Activated T-cell treated with anti-CD3 and anti-CD28 coated beads for 4 hours (primary cell): ENCODE measurements at places on chromosomes 4 and X.

GRCh38 chr4:14025111-14025510, 397.6 kb upstream of the BOD1L1 start:
- no peak for DNase-seq

DNA sequence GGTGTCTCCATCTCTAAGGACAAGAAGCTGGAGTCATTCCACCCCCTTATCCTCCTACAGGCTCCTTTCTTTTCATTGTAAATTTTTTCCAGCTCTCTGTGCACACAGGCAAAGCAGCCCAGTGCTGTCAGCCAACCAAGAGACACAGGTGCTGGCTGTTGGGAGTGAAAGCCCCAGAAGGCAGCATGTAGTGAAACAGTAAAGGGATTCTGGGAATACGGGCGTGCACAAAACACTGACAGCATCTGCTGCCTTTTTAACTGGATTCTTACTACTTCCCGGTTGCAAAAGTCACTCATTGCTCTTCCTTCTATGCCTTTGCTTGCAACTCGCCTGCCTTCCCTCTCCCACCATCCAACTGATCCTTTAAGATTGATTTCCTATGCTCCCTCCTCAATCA, 208.6 kb upstream of the PRPS2 start:
- no peak for DNase-seq

GRCh38 chr4:66564901-66565651, 894.8 kb upstream of the EPHA5 start:
- DNase-seq: no peak

DNA sequence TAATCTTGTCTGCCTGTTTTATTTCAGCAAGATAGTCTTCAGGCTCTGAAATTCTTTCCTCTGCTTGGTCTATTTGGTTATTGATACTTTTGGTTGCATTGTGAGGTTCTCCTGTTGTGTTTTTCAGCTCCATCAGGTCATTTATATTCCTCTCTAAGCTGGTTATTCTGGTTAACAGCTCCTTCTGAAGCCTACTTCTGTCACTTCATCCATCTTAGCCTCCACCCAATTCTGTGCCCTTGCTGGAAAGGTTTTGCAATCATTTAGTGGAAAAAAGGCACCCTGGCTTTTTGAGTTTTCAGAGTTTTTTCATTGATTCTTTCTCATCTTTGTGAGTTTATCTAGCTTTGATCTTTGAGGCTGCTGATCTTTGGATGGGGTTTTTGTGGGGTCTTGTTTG, 647.7 kb downstream of the SPRY1 start:
- no peak for DNase-seq

- DNase-seq: no peak
These were observed 6.5 kb downstream of the ZFYVE28 start for GRCh38 chr4:2411786-2412510.

DNA sequence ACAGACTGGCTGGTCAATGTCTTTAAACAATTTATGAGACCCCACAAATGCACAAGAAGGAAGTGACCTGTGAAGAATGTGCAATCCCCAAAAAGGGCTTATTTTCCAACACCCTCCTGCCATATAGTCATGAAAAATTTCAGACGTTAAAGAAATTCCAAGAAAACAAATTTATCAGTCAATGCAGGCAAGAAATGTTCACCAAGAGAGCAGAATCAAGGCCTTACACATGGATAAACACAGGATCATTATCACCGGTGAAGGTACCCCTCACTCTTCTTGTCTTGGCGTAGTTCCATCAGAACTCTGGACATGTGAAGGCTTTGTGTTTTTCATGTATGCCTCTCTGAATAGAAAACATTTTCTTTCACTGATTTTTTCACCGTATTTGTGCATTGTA, 186.7 kb upstream of the GALNTL6 start:
- DNase-seq: no peak

DNA sequence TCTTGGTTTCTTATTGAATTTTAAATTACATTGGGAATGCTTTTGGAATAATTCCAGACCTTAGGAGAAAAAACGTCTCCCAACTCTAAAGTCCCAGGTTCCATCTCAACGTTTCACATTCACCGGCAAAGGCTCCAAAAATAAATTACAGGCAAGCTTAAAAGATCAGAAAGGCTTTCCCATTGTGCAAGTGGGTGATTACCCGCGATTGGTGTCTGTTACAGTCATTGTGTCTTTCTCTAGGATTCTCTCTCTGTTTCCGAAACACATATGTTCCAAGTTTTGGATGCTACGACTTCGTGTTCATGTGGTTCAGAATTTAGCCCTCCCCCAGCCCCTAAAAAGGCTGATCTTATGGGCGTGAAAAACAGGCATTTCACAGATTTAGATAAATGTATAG, 41.8 kb downstream of the PALLD start:
- DNase-seq: no peak

GRCh38 chr4:26076896-26077295, 162.9 kb downstream of the SMIM20 start:
- DNase-seq: no peak

- no peak for DNase-seq
These were observed 30.1 kb downstream of the USP46 start for GRCh38 chr4:52628974-52629373.

- no peak for DNase-seq
These were observed 98.7 kb downstream of the CFAP299 start for GRCh38 chr4:80434238-80434637.

DNA sequence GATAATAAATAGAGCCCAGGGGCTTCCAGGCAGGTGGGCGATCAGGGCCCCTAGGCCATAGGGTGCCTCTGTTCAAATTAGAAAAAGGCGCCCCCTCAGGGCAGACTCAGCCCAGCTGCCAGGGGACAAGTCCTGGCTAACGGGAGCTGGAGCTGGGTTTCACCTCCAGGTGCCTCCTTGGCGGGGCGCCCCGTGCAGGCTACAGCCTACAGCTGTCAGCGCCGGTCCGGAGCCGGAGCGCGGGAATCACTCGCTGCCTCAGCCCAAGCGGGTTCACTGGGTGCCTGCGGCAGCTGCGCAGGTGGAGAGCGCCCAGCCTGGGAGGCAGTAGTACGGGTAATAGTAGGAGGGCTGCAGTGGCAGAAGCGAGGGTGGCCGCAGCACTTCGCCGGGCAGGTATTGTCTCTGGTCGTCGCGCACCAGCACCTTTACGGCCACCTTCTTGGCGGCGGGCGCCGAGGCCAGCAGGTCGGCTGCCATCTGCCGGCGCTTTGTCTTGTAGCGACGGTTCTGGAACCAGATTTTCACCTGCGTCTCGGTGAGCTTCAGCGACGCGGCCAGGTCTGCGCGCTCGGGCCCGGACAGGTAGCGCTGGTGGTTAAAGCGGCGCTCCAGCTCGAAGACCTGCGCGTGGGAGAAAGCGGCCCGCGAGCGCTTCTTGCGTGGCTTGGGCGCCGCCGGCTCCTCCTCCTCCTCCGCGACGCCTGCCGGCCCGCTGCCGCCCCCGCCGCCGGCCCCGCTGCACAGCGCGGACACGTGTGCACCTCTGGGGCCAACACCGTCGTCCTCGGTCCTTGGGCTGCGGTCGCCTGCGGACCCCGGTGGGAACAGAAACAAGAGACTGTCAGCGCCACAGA, 2.4 kb downstream of the NKX3-2 start:
- no peak for DNase-seq

DNA sequence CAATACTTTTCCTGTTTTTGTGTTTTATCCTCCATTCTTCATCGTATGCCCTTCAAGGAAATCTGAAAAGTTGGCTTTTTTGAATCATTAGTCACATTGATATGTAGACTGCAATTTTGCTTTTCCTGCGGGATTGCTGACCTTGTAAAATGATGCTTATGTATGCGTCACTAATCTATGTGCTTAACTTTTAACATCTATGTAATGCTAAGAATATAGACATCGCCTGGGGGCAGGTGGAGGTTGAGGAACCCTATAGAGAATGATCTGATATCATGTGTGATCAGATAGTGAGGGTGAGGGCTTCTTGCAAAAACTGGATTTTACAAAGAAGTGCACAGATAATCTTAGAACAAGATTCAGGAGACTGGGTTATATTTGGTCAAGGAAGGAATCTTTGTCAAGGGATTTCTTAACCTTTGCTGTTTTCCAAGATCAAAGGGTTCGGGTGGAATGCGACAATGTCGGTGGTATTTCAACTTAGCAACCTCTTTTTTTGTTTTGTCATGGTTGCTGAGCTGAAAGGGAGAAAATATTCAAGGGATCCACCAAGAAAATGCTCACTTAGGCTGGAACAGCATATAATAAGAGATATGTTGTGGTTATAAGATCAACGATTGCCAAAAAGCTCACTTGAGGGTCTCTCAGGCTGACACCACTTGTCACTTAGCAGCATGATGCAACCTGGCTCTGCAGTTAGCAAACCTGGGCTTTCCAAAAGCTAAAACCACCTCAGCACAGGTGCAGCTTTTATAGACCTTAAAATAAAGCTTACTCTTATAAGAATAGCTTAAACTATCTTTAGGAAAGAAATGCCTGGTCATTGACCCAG, 70.6 kb upstream of the PUDP start:
- no peak for DNase-seq

- DNase-seq: no peak
These were observed 41.0 kb downstream of the BEX3 start for GRCh38 chrX:103417370-103417769.

DNA sequence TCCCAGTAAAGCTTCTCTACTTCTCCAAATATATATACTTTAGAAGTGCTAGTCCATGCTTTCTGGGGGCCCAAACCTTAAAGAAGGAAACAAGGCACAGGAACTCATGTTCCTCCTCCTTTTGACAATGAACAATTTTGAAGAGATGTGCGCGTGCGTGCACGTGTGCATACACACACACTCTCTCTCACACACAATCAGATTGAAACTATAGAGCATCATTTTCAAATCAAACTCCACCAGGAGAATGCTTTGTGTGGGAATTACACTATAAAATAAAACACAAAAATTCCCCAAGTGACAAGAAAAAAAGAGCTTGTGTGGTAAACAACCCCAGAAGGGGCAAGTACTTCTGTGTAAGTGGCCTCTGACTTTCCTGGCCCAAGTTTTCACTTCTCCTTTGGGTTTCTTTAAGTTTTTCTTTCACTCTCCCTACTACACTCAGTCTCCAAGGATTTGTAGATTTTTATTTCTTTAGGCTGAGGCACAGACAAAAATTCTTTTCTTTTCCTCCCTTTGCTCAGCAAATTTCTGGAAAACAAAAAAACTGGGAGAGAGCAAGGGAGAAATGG, 46.6 kb upstream of the SHISA3 start:
- no peak for DNase-seq

DNA sequence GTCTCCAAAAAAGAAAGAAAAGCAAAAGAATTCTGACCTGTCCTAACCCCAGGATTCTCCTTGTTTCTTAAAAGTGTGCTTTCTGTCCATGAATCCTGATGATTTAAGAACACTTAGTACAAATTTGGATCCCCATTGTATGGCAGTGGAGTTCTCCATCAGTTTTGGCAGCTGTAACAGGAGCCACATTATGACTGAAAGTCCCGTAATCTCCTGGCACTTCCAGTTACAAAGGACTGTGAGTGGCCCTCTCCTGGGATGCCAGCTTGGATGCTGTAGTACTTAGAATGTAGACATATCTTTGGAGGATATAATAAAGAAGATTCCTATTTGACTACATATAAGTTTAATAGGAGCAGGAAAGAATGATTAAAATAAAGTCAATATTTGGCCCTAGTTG, 20.6 kb downstream of the AP1AR start:
- no peak for DNase-seq

DNA sequence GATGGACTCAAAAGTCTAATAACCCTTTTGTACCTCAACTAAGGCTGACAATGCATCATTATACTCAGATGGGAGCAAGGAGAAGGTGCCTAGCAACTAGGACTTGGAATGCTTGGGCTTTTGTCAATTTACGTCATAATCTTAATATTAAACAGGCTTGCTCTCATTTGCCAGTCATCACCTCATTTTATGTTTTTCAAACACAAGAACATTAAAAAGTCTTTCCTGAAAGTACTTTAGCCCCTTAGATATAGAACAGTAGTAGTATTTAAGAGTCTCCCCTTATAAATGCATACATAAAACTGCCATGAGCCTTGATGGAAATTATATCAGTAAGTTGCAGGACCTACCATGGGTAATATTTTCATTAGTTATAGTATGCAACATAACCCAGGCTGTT, 150.7 kb upstream of the INTU start:
- no peak for DNase-seq

DNA sequence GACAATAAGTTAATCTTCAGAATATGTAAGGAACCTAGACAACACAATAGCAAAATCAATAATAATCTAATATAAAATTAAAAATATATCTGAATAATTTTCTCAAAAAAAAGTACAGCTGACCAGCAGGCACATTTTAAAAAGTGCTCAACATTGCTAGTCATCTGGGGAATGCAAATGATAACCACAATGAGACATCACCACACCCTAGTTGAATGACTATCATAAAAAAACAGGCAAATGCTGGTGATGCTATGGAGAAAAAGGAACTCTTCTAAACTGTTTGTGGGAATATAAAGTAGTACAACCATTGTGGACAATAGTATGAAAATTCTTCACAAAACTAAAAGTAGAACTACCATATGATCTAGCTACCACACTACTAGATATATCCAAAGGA, 956.9 kb upstream of the NDST4 start:
- DNase-seq: no peak

DNA sequence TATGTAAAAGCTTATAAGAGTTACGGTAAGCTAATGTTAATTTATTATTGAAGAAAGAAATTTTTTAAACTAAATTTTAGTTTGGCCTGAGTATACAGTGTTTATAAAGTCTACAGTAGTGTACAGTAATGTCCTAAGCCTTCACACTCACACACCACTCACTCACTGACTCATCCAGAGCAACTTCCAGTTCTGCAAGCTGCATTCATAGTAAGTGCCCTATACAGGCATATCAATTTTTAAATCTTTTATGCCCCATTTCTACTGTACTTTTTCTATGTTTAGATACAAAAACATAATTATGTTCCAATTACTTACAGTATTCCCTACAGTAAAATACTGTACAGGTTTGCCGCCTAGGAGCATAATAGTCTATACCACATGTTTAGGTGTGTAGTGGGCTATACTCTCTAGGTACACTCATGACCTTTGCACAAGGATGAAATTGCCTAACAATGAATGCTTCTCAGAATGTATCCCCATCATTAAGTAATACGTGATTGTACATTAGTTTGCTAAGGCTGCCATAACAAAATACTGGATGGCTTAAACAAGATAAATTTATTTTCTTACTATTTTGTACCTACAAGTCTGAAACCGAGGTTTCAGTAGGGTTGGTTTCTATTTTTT, 333.8 kb upstream of the PCDH7 start:
- DNase-seq: no peak

GRCh38 chrX:18949944-18950301, 34.0 kb downstream of the PHKA2 start:
- DNase-seq: no peak

GRCh38 chrX:140163371-140164159, 198.2 kb upstream of the CXorf66 start:
- no peak for DNase-seq

DNA sequence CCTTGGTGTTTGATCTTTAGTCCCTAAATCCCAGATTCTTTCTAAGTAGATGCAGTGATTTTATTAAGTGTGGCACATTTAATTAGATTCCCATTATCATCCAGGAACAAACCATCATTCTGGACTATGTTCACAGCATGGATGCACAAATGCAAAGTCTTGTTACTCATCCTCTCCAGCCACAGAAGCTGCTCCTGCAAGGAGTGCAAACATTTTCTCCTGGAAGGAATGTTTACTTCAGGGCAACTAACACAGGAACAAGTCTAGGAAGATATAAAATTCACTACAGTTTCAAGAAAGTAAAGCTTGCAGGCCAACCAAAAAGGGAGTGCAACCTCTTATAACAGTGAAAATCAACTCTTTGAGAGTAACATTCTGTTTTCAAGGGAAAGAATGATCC, 106.0 kb downstream of the IQCM start:
- no peak for DNase-seq

GRCh38 chr4:101993002-101993841, 202.7 kb downstream of the BANK1 start:
- no peak for DNase-seq

GRCh38 chr4:144579411-144580030, 66.4 kb upstream of the HHIP start:
- DNase-seq: no peak
